ENCODE measurements at places on chromosomes 5 and 9.

GRCh38 chr9:14097666-14098415 lies 216.1 kb downstream of the NFIB start:
- DNase-seq, result no peak

GRCh38 chr5:126732716-126733115 lies 44.2 kb upstream of the LMNB1 start:
- DNase-seq, result no peak

DNA sequence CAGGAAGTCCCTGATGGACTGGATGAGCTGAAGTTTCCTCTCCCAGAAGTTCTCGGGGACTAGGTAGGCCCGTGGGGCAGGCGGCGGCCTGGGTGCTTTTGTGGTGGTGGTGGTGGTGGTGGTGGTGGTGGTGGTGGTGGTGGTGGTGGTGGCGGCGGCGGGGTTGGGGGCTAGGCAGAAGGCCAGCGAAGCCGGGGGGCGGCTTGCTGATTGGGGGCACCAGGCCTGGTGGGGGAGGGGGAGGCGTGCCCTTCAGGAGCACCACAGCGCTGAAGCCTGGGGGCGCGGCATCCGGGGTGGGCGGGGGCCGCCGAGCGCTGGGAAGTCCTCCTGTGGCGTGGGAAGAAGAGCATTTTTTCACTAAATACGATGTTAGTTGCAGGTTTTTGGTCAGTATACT lies 26.9 kb downstream of the SPATA31C1 start:
- no peak for DNase-seq

DNA sequence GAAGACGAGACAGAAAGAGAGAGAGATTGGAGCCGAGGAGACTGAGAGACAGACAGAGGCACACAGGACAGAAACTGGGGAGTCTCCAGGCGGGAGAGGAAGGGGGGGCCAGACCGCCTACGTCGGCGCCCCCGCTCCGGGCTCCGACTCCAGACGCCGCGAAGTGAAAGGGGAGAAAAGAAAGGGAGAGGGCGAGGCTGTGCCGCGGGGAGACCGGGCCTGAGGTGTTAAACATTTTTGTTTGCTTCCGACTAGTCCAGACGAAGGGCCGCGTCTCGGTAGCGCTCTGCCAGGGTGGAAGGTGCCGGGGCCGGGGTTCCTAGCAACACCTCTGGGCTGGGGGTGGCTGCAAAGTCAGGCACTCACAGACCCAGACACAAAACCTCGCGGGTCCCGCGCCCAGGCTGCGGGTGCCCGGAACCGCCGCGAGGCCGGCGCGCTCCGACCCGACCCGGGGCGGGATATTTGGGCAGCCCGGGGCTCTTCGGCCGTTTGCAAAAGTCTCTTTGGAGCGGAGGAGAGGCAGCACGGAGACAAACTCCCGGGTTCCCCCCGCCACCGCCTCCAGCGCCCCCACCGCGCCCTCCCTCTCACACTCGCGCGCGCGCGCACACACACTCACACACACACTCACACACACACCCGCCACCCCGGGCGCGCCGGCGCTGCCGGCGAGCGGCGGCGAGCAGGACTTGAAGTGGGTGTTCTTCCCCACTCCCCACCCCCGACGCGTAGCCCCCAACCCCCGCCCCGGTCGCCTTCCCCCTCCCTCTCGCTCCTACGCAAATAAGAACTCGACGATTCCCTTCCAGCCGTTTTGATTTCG lies 626 bp upstream of the FST start:
- no peak for DNase-seq

GRCh38 chr5:107582625-107583024 lies 88.1 kb downstream of the EFNA5 start:
- DNase-seq, result no peak
